ENCODE measurements at places on chromosomes 3 and 15. TPM values are rescaled to one million over a fixed set of nuclear protein-coding genes. Genes with fewer than 3 reads are reported as not detected.

GRCh38 chr3:119649761-119650160 is 10.6 kb downstream of the POPDC2 start:
- DNase-seq, result no peak

DNA sequence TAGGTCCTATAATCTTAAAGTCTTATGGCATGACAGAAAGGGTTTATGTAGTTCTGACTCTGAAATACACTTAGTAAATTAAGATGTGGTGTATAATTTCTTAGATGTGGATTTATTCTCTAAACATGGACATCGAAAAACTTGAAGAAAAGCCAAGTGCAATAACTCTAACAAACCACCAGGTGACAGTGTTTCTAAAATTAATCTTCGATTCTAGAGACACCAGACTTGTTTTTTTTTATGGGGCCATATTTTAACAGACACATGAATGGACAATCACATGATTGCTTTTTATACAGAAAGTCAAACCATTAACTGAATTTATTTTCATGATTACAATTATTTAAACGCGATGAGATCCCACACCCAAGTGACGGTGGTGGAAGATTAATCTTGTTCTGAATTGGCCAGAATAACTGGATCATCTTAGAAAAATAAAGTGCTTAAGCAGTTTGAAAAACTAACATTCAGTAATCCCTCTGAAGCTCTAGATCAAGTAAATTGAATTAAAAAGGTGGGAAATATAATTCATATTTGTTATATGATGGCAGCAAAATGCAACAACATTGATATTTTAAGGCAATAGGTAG is 305.1 kb downstream of the LSAMP start:
- no peak for DNase-seq

- DNase-seq, result no peak
Observed at GRCh38 chr3:190320594-190321362, 1.5 kb downstream of the CLDN1 start.

GRCh38 chr15:27327467-27328025 is 356.6 kb downstream of the GABRG3 start:
- DNase-seq, result no peak

GRCh38 chr3:133106169-133106568 is 68.0 kb downstream of the TMEM108 start:
- DNase-seq, result no peak

DNA sequence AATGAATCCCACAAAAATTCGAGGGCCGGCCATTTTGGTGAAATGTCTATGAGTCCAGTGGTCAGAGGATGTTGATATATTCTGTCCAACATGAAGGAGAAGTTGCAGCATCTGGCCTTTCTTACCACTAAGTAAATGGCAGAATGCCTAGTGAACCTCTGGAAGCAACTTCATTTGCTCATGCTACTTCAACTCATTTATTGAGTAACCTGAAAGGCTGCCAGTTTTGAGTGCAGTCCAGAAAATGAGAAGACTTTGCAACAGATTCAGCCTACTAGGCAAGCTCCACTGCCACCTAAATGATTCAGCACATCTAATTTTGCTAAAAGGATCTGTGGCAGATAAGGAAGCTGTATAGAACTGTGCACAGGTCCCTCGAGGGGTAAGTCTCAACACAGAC is 265.0 kb downstream of the OPA1 start:
- no peak for DNase-seq

DNA sequence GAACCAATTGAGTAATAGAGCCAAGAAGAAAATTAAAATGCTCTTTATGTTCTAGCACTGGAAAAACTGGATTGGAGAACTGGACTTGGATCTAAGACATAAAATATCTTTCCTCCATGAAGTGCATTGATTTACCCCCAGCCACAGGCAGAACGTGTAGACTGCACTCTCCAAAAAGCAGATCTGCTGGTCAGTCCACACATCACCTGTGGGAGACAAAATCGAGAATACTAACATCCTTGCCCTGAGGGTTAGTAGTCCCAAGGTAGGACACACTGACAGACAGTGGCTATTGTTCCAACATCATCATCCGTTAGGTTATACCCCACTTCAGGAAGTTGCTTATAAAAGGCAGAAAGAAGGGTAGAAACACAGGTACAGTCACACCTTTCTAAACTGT is 257.1 kb upstream of the STT3B start:
- no peak for DNase-seq

RBP2 gene
- total RNA-seq, result not detected

LMLN gene
- total RNA-seq, result 6.0 TPM

SGO1 gene
- 43.6 TPM for total RNA-seq

XCR1 gene
- total RNA-seq, result not detected
